ENCODE measurements at places on chromosomes 12 and 14.

DNA sequence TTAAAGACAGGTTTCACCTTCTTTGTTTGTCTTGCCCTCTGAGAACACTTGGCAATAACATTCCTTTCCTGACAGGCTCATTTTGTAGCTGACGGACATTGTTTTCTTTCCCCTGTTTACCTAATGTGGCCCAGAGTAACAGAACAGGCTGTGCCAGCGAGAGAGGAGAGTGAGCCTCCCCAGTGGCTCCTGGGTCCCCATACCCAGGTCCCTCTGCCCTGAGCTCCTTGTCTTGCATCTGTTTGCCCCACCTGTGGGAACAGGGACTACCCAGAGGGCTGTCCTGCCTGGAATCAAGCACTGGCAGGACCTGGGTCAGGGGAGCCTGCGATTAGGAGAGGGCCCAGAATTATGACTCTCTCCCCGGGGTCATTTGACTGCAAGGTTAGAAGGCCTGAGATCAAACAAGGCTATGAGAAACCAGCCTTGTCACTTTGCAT lies 222.9 kb downstream of the ZFP36L1 start:
- no peak for DNase-seq

GRCh38 chr12:69566603-69567002 lies 18.7 kb upstream of the CCT2 start:
- DNase-seq = no peak

DNA sequence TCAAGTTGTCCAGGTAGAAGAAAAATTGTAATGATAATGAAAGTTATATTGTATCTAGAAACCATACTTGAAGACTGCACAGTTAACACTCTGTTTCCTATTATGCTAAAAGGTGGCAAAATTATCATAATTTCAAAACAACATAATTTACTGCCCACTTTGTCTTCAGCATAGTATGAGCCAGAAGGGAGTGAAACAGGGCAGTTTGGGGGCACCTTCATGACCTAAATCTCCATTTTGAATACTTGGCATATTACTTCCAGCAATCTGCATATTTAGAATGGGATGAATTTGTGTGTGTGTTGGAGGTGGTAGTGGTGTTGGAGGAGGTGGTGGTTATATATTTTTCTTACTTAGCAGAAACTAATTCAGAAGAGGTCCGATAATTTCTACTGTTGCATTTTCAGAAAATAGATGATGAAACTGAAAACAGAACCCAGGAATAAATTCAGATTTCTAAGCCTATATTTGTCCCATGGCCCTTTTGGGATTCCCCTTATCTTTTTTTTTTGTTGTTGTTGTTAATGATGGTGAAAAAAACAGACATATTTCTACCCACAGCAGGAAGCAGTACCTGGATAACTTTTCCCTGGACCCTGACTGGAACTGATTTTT lies 26.6 kb upstream of the FRMD6 start:
- DNase-seq = no peak

GRCh38 chr12:29066011-29066588 lies 83.0 kb upstream of the FAR2 start:
- DNase-seq = no peak

DNA sequence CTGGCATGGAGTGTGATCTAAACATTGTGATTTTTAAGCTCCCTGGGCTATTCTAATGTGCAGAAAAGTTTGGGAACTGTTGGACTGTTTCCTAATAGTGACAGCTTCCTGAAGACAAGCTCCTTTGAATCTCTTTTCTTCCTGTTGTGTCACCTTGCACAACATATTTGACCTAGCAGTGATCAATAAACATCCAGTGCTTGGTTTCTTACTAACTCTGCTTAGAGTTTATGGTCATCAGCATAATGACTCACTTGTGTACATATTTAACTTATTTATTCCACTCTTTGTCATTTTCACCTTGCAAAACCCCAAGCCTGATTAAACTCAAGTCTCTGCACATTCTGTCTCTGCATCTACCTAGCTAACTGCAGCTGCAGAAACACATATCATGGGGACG lies 27.3 kb upstream of the TBC1D30 start:
- DNase-seq = no peak

GRCh38 chr14:78010688-78011087 lies 159.5 kb upstream of the NRXN3 start:
- no peak for DNase-seq

DNA sequence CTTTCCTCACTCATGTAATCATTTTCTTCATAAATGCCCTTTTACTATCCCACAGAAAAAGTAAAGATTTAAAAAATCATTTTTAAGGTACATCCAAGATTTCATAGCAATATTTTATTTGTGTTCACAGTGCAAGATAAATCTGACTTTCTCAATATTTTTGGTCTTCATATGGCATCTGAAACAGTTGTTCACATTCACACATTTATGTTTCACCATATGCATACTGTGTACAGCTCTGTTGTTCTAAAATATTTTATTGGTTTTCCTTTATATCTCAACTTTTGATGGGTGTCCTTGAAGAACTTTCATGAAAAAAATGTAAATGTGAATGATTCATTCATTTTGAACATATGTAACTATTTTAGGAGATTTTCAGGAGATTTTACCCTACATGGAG lies 348.7 kb downstream of the SNAPC1 start:
- DNase-seq = no peak

DNA sequence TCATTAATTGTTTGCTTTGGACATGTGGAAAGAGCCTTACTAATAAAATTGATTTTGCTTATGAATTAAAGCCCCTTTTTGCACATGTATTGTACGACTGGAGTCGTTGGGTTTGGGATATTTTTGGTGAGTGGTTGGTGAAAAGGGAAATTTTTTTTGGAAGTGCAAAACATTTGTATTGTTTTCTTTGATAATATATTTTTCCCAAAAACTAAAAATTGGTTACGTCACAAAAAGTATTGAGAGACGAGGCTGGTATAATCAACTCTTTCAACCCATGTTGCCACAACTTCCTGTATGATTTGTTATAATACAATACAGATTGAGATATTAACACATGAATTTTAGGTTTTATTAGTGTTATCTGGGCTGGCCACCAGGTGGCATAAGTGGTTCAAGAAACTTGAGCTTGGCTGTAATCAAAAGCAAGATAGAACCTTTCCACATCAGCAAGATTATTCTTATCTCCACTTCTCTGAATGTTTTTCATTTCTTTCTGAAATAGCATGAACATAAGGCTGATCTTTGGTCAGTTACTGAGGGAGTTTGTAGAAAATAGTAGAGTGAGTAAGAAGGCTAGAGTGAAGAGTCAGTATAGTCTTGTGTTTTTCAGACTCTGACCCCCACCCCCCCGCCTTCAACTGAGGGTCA lies 8.7 kb downstream of the NGDN start:
- no peak for DNase-seq

DNA sequence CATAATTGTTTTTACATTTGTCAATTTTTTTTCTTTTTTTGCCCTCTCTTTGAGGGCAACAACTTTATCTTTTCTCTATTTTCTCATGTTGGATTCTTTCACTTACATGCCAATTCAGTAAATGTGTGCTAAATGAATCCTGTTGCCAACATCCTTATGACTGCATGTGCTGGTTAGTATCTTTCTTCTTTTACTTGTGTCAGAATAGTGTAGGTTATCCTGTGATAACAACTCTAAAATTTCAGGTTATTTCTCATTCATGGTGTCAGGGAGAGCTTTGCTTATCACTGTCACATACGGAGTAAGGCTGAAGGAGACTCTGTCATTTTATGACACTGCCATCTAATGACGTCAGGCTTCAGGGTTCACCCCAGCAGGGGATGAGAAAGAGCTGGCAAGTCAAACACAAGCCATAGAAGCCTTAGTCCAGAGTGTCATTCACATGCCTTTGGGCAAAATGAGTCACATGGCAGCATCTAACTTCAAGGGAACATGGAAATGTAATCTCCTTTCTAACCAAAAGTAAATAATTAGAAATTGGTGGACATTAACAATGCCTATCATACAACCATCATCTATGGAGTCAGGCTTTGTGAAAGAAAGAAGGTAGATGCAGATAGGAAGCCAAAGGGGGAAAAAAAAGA lies 242.5 kb upstream of the ATP2B1 start:
- no peak for DNase-seq

GRCh38 chr14:67610491-67610890 lies 9.2 kb upstream of the ARG2 start:
- DNase-seq = no peak

DNA sequence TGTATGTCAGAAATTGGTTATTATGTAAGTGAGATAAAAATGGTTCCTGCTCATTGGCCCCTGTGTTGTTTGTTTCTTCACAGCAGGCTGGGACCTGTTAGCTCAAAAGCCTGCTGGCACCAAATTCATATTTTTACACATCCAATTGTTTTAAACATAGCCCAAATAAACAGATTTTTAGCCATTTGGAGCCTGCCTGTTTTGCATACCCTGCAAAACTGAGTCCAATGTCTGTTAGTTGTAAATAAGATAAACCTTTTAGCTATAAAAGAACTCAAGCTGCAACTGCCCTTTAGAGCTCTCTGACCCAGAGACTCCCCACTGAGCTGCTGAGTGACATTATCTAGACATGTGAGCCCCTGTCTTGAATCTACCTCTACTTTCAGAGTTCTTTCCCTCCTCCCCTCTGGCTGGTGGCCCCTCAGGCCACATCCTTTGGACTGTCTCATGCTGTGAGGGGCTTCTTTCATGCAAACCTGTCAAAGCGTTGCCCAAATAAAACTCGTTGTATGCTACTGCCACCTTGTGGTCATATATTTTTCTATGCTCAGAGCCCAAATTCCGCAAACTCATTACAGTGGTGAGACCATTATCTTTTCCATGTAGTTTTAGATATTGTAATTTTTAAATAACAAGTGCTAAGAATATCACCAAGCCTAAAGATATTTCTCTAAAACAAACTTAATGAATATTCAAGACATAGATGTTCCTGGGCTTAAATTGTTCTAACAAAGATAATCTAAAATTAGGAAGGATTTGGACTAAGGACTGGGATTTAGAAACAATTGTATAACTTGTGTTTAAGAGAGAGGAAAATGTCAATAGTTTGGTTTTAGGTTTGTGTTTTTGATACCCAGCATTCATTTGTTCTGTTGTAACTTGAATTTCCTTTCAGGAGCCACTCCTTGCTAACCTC lies 337.9 kb downstream of the AACS start:
- DNase-seq = no peak

DNA sequence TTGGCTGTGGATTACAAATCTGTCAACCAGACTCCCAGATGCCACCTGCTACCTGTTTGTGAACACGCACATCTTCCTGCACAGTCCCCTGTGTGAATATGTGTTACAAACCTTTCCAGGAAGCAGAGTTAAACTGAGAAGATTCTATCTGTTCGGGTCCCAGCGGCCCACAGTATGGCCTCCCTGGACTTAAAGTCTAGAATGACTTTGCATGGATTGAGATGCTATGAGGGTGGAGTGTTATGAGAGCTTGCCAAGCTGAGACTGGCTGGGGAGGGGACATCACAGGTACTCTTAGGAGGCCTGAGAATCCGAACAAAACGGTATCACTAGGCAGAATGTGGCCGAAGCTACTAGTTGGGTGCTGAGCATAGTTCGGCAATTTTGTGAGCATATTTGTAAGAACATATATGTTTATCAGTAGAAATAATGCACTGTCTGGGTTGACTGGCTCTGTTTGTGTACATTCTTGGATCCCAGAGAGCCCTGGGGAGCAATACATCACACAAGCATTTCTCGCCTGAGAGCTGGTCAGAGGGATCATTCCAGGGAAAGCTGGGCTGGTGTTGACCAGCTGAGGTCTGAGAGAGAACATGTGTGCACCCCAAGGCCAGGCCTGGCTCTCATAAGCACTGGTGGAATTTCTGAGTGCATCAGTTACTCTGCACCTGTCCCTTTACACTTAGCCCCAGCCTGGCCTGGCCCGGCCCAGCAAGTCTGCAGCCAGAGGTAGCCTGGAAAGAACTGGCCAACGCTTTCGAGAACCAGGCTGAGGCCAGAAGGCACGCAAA lies 29.8 kb upstream of the LTBP2 start:
- DNase-seq = no peak

- DNase-seq = no peak
These were observed 982 bp downstream of the BCL7A start for GRCh38 chr12:122022393-122023338.

DNA sequence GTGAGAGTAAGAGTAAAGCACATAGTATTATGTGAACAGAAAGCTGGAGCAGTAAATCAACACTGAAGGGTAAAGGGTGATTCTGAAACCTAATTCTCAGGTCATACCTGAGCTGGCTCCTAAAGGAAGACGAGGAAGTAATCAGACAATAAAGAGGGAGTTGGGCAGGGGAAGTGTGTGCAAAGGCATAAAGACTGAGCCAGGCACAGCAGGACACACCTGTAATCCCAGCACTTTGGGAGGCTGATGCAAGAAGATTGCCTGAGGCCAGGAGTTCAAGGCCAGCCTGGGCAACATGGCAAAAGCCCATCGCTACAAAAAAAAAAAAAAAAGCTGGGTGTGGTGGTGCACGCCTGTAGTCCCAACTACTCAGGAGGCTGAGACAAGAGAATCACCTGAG lies 9.6 kb downstream of the ARF3 start:
- no peak for DNase-seq

GRCh38 chr12:80121661-80122060 lies 22.3 kb downstream of the OTOGL start:
- DNase-seq = no peak

DNA sequence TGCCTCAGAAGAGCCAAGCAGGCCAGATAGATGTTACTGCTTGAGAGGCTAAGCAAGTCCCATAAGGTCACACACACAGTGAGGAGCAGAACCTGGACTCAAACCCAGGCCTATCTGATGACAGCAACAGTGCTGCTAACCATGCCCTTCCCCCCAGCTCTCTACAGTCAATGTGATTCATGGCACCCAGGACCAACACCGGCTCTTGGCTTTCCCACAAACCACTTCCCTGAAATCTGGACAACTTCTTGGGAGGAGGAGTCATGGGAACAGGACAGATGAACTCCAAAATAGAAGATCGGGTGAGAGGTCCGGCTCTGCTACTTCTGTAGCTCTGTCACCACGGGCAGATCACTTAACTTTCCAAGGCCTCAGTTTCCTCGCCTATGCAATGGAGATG lies 716 bp upstream of the PTGDR start:
- no peak for DNase-seq

- DNase-seq = no peak
These were observed 440.0 kb downstream of the SLC16A7 start for GRCh38 chr12:60035835-60036234.

DNA sequence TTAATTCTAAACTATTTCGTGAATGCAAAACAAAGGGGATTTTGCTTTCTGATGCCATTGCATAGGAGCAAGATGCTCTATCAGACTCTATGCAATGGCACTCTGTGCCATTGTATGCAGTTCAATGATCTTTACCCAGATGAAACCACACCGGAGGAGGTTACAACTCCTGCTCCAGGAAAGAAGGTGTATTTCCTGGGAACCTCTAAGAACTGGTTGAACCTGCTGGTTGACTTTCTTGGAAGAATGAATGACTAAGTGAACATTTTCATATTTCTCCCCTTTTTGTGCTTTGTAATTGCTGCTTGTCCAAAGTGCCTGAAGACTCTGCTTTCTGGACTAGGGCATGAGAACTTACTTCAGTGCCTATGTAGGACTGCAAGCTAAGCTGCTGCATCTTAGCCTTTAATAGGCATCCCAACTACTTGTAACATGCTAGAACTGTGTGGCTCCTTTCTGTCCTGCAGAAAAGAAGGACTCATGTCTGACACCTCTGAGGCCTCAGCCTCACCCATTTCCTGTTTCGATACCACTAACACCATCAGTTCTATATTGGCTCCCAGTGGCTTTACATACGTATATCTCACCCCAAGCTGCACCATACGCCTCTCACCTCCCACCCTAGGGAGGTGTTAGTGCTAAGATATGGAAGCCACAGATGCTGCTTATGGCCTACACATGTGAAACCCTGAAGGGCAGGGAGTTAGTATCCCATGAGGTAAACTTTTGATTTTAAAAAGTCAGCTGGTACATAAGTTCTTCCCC lies 193.5 kb upstream of the CNOT2 start:
- no peak for DNase-seq
